Heart right ventricle (tissue), 16 donors: ENCODE measurements at places on chromosomes 1 and 21.

DNA sequence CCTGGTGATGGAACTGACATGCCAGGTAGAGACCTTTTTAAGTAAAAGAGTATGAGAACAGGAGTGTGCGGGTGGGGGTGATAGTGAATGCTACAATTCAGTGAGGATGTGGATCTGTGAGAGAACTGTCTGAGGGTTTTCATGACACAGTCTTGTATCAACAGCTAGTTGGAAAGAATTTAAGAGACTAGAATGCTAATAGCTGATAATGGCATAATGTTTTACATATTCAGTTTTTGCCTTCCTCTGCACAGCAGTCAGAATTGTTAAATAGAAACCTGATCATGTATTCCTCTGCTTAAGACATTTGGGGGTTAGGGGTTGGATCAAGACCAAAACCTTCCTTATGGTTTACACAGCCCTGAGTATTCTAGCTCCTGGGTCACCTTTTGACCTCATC is 152.8 kb upstream of the ZRANB2 start:
- no peak for DNase-seq

GRCh38 chr1:24790490-24790889 is 45.2 kb downstream of the CLIC4 start:
- no peak for DNase-seq

DNA sequence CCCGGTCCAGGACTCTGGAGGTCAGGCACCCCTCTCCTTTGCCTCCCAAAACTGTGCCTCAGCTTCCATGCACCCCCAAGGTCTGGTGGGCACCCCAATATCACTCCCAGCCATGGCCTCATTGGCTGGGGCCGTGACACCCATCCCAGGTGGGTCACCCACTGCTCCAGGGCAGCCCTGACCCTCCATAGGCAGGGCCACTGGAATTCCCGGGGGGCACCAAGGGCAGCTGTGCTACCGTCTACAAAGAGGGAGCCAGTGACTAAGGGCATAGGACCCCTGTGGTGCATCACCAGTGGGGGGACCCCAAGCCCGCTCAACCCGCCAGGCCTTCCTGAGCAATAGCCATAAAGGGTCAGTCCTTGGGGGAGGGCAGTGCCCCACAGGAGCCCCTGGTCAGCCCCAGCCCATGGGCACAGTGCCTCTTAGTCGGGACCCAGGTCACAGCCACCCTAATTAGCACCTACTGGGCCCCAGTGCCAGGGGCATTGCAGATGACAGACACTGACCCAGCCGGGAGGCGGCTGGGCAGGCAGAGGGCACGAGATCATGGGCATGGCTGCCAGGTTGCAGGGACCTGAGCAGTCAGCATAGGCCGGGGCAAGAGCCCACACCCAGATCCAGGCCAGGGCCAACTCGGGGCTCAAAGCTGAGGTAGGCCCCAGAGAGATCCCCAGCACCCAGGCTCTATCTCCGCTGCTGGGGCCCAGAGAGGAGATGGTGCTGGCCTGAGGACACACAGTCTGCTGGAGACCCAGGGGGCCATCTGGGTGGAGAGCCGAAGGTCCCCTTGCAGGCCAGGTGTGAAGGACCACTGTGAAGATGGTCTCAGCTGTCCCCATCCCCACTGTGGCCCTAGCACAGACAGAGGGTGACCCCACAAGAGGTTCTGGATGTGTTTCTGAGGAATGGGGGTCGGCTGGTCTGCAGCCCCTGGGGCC is 19.0 kb upstream of the ARF1 start:
- no peak for DNase-seq

- DNase-seq = peak; percentile 66
These were observed 79.0 kb upstream of the NFASC start for GRCh38 chr1:204791453-204792353.

DNA sequence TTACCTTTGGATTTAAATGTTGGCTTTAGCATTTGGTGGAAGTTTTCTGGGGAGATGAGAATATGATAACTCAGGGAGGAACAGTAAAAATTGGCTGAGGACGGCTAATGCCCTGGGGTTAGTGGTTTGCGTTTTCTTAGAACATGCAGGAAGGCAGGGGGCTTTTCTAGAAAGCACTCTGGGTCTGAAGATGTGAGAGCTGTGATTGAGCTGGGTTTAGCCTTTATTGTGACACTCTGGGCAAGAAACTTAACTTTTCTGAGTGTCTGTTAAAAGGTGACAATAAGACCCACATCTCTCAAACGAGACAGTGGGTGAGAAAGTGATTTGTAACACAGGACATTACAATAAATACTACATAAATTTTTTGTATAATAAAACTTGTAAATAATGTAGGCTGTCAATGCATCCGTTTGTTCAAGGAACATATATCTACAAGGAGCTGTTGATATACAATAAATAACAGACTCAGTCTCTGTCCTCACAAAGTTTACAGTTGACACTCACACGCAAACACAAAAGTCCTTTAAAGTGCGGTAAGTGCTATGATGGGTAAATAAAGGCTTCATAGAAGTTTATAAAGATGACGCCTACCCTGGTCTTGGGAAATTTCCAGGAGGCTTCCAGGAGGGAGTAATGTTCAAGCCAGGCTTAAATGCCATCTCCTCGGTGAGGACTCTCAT is 49.5 kb upstream of the MRPS6 start:
- DNase-seq = no peak

GRCh38 chr1:206583707-206584648 is 28.3 kb downstream of the EIF2D start:
- peak; percentile 70 for DNase-seq

DNA sequence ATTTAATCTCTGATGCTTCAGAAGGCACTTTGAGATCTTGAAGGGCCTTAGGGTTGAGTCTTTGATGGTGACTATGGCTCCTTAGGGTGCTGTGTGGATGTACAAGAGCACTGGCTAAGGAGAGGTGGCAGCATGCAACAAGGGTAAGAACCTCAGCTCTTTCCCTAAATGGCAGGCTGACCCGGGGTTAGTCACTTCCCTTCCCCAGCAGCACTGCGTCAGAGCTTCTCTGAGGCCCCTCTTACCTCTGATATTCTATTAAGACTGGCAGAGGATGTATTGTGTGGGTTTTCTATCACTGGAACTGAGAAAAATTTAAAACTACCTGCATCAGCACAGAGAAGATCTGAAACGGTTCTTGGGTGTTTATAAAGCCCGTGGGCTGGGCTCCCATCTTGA is 11.8 kb downstream of the C1orf116 start:
- no peak for DNase-seq

DNA sequence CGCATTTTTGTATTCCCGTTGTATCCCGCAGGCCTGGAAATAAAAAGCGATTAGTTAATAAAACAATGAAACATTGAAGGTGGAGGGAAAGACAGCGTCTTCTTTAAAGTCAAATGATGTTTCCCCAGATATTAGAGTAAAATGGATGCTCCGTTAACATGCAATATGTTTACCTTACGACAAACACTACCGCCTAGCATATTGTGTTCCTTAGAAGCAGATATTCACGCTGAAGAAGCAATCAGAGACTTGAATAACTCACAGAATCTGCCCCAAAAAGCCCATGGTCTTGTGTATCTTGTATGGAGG is 583 bp upstream of the B4GALT3 start:
- no peak for DNase-seq

DNA sequence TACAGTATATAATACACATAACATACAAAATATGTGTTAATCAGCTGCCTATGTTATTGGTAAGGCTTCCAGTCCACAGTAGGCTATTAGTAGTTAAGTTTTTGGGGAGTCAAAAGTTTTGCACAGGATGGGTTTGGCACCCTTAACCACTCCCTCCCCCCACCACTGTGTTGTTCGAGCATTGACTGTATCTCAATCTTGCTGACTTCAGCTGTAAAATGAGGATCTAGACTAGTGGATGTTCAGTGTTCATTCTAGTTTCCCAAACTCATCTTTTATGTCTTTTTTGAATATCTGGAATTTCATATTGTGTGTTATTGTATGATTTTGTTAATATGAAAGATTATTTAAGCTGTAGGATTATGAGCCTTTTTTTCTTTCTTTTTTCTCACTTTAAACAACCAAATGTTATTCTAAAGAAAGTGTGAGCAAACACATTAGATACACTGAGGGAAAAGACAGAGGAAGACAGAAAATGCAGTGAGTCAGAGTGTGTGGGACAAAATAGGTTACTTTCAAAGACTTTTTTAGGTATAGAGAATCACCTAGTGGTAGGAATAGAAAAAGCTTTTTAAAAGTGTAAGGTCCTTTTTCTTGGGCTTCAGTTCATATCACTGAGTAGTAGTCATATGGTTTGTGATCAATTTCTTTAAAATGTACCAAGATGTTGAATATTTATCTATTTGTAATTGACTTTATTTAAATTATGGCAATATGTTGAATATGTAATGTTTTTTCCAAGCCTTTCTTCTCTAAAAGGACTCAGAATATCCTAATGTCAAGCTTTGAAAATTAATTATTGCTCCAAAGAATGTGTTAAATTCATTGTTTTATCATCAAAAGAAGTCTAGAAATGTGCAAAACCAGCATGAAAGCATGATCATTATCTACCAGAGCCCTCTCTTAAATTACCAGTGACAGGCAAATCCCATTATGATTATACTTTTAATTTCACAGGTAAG is 17.9 kb upstream of the CENPF start:
- DNase-seq = no peak
